ENCODE measurements at places on chromosomes 6 and 20.

DNA sequence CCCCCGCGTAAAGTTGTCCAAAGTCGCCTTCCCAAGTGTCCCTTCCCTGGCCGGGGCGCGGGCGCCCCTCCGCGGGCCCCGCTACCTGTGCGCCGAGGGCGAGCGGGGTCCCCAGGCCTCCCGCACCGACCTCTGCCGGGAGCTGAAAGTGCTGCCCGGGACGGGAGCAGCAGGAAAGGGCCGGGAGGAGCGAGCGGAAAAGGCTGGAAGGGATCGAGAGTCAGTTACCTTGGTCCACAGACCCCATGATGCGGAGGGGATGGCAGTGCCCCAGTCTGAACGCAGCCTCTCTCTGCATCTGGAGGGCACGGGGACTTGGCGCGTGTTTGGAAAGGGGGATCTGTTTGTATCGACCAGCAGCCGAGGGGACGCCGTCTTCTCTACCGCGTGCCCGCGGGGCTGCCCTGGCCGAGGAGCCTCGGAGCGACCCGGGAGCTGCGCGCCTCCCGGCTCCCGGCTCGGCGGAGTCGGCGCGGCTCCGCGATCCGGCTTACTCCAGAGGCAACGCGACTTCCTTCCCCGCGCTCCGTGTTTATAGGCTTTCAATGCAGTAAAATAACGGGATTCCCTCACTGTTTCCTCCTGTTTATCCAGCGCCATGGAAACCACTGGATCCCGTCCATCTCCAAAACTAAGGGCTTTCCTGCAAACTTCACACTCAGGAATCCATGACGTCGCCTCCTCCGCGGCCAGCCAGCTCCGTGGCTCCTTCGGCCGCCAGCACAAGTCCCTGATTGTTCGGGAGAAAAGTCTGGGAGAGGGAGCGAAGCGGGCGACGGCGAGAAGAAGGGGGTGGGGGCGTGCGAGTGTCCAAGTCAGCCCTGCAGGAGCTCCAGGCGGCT is 20.0 kb upstream of the NFATC2 start:
- DNase-seq = no peak

- DNase-seq = no peak
Measured at GRCh38 chr6:44056392-44057237, 70.6 kb downstream of the MRPL14 start.

- no peak for DNase-seq
Measured at GRCh38 chr6:111724039-111724438, 118.4 kb upstream of the TRAF3IP2 start.

GRCh38 chr6:127484212-127484863 is 25.1 kb upstream of the KIAA0408 start:
- peak; percentile 43 for DNase-seq
